ENCODE measurements at places on chromosomes 5 and 9. TPM values are rescaled to one million over a fixed set of nuclear protein-coding genes. Genes with fewer than 3 reads are reported as not detected.
A peak's percentile ranks its signal among the peaks of the same experiment; 100 is the strongest.

The TAS2R1 gene
- not detected for total RNA-seq

The OTP gene
- not detected for total RNA-seq

The MEF2C gene
- total RNA-seq, result 58.0 TPM

The CAMK4 gene
- total RNA-seq, result 0.75 TPM

The NR4A3 gene
- total RNA-seq, result 1.9 TPM

The CDKN2B gene
- 430 TPM for total RNA-seq

The G3BP1 gene
- 74.1 TPM for total RNA-seq

The IFNB1 gene
- not detected for total RNA-seq

The PRDM9 gene
- not detected for total RNA-seq

The ACSL6 gene
- total RNA-seq, result 0.41 TPM

The GNE gene
- total RNA-seq, result 32.2 TPM

The FSTL4 gene
- not detected for total RNA-seq

- no peaks in the 10 kb centered on the region for H3K4me1 ChIP-seq
- no peaks in the 10 kb centered on the region for H3K27me3 ChIP-seq
- H3K27ac ChIP-seq, result no peak overlapping the region
- no peaks in the 10 kb centered on the region for H3K36me3 ChIP-seq
- no peak overlapping the region for H3K4me3 ChIP-seq
Observed at GRCh38 chr5:142486020-142486419, 161.2 kb upstream of the SPRY4 start.

GRCh38 chr5:72328172-72328571 lies 8.0 kb downstream of the PTCD2 start:
- H3K27me3 ChIP-seq, result no peaks in the 10 kb centered on the region
- peaks cover 10% of the 10 kb centered on the region for H3K36me3 ChIP-seq
- no peak for DNase-seq
- no peaks in the 10 kb centered on the region for H3K4me1 ChIP-seq
- H3K27ac ChIP-seq, result no peak overlapping the region

DNA sequence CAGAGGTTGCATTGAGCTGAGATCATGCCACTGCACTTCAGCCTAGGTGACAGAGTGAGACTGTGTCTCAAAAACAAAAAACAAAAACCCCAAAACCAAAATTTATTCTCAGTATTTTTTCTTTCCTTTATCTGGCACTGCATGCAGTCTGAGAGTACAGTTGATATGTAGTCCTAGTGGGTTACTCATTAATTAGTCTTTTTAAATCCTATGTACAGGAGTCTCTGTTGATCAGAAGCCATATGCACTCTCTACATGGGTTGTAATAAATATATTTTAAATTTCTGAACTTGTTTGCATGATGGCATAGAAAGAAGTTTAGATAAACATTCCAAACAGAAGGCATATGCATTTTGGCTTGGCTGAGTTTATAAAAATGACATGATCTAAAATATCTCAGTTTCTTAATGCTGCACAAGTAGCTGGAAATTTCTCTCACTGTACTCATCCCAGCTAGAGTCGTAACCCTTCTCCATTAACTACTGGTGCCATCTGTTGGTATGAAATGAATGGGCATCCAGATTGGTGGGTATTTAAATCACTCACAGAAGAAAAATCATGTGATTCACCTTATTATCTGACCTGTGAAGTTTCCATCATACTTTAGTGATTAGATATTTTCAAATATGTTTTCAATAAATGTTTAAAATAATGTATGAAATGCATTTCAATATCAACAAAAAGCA lies 284.8 kb downstream of the CTNND2 start:
- H3K4me1 ChIP-seq, result no peaks in the 10 kb centered on the region
- H3K27me3 ChIP-seq, result no peaks in the 10 kb centered on the region
- no peaks in the 10 kb centered on the region for H3K36me3 ChIP-seq
- H3K4me3 ChIP-seq, result no peak overlapping the region
- H3K27ac ChIP-seq, result no peak overlapping the region

GRCh38 chr5:142314109-142314508 lies 10.7 kb downstream of the SPRY4 start:
- peaks cover 19% of the 10 kb centered on the region for H3K4me1 ChIP-seq
- H3K36me3 ChIP-seq, result no peaks in the 10 kb centered on the region
- H3K4me3 ChIP-seq, result no peak overlapping the region
- DNase-seq, result no peak

- H3K27me3 ChIP-seq, result no peaks in the 10 kb centered on the region
- H3K4me3 ChIP-seq, result no peak overlapping the region
- DNase-seq, result no peak
- peaks cover 32% of the 10 kb centered on the region for H3K4me1 ChIP-seq
- H3K36me3 ChIP-seq, result no peaks in the 10 kb centered on the region
- H3K27ac ChIP-seq, result peak overlapping the region; percentile 77
Observed at GRCh38 chr5:157476702-157477408, 16.8 kb downstream of the NIPAL4 start.

- no peak overlapping the region for H3K4me3 ChIP-seq
- no peak for DNase-seq
- no peaks in the 10 kb centered on the region for H3K4me1 ChIP-seq
- no peaks in the 10 kb centered on the region for H3K27me3 ChIP-seq
Observed at GRCh38 chr9:34098307-34098706, 28.2 kb downstream of the DCAF12 start.

- no peaks in the 10 kb centered on the region for H3K36me3 ChIP-seq
- no peak overlapping the region for H3K27ac ChIP-seq
- H3K4me1 ChIP-seq, result no peaks in the 10 kb centered on the region
- peak; percentile 60 for DNase-seq
- peaks cover 32% of the 10 kb centered on the region for H3K27me3 ChIP-seq
Observed at GRCh38 chr9:136769710-136770191, 5.4 kb upstream of the LCN15 start.

- no peaks in the 10 kb centered on the region for H3K4me1 ChIP-seq
- H3K4me3 ChIP-seq, result no peak overlapping the region
- no peak overlapping the region for H3K27ac ChIP-seq
- DNase-seq, result no peak
Observed at GRCh38 chr9:110447476-110447875, 109.8 kb upstream of the TXNDC8 start.

GRCh38 chr5:82901281-82901888 lies 175.8 kb downstream of the TMEM167A start:
- no peaks in the 10 kb centered on the region for H3K36me3 ChIP-seq
- H3K4me1 ChIP-seq, result no peaks in the 10 kb centered on the region
- no peak overlapping the region for H3K27ac ChIP-seq
- no peak for DNase-seq
- no peak overlapping the region for H3K4me3 ChIP-seq

DNA sequence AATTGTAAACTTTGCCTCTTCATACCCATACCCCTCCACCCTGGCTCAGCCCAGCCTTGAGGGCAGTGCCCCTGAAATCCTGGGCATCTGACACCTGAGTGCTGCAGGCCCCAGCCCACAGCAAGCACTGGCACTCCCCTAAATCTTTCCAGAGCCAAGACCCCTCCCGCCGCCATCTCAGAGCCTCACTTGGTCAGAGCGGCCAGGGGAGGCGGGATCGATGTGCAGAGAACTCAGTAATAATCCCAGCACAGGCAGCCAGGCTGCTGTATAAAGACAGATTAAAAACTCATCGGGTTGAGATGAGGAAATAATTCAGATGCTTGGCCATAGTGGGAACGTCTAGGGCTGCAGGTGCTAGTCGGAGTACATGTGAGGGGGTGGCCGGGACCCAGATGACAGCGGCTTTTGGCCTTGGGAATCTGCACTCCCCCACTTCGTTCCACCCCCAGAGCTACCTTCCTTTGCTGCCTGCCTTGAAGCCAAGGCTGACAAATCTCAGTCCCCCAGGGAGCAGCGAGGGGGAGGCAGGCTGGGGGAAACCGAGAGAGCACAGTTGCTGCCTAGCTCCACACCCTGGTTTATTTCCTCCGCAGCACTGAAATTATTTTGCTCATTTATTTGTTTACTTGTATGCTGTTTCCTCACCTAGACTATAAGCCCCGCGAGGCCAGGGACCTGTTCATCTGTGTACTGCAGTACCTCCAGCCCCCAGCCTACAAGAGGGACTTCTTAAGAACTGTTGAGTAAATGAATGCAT lies 19.5 kb upstream of the ARAP3 start:
- no peaks in the 10 kb centered on the region for H3K4me1 ChIP-seq
- H3K4me3 ChIP-seq, result peak overlapping the region; percentile 64
- no peaks in the 10 kb centered on the region for H3K36me3 ChIP-seq
- H3K27ac ChIP-seq, result no peak overlapping the region
- DNase-seq, result no peak
- peaks cover 43% of the 10 kb centered on the region for H3K27me3 ChIP-seq

GRCh38 chr5:142547445-142548380 lies 138.2 kb downstream of the FGF1 start:
- H3K36me3 ChIP-seq, result no peaks in the 10 kb centered on the region
- peaks cover 22% of the 10 kb centered on the region for H3K27me3 ChIP-seq
- no peak overlapping the region for H3K27ac ChIP-seq
- H3K4me3 ChIP-seq, result no peak overlapping the region

- H3K27ac ChIP-seq, result no peak overlapping the region
- DNase-seq, result no peak
- no peaks in the 10 kb centered on the region for H3K4me1 ChIP-seq
- no peak overlapping the region for H3K4me3 ChIP-seq
- H3K36me3 ChIP-seq, result no peaks in the 10 kb centered on the region
Observed at GRCh38 chr5:72572236-72572765, 65.1 kb upstream of the ZNF366 start.

- no peaks in the 10 kb centered on the region for H3K27me3 ChIP-seq
- no peak for DNase-seq
- no peaks in the 10 kb centered on the region for H3K36me3 ChIP-seq
- H3K4me3 ChIP-seq, result no peak overlapping the region
- H3K4me1 ChIP-seq, result no peaks in the 10 kb centered on the region
- no peak overlapping the region for H3K27ac ChIP-seq
Observed at GRCh38 chr5:122263352-122264030, 48.5 kb upstream of the SNCAIP start.

GRCh38 chr5:157266286-157267007 lies 524 bp downstream of the CYFIP2 start:
- peak overlapping the region; percentile 83 for H3K27ac ChIP-seq
- peak overlapping the region; percentile 89 for H3K4me3 ChIP-seq
- no peaks in the 10 kb centered on the region for H3K27me3 ChIP-seq
- peaks cover 4% of the 10 kb centered on the region for H3K4me1 ChIP-seq
- H3K36me3 ChIP-seq, result no peaks in the 10 kb centered on the region
- peak; percentile 66 for DNase-seq

Measured in transverse colon (tissue), 4 donors.